ENCODE measurements at places on chromosomes 5 and 9.
A peak's percentile ranks its signal among the peaks of the same experiment; 100 is the strongest.

DNA sequence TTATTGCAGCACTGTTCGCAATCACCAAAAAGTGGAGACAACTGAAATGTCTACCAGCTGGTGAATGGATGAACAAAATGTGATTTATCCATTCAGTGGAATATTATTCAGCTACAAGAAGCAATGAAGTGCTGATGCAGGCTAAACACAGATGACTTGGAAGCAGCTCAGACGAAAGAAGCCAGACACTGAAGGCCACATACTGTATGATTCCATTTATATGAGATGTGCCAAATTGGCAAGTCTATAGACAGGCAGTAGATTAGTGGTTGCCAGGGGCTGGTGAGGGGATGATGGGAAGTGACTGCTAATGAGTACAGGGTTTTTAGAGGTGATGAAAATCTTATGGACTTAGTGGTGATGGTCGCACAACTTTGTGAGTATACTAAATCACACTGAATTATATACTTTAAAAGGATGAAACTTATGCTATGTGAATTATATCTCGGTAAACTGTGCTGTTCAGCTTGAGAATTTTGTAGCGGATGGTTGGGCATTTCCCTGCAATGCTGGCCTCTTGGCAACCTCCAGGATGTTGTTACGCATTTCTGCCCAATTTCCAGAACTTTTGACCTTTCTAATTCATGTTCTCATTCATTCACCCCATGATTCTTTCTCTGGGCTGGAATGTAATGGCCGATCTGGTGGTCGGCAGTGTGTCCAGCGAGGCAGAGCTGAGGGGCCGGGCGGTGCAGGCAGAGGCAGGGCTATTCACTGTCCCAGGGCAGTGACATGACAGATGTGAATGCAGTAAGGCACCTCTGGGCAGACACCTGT, 22.0 kb upstream of the WNK2 start:
- DNase-seq: no peak

- no peak for DNase-seq
These were observed 109.2 kb downstream of the MTRR start for GRCh38 chr5:7978114-7978513.

GRCh38 chr5:14685757-14686156, 21.2 kb downstream of the OTULIN start:
- DNase-seq: no peak

GRCh38 chr9:125878164-125878631, 131.0 kb downstream of the PBX3 start:
- no peak for DNase-seq

- DNase-seq: no peak
These were observed 47.8 kb downstream of the PLEKHG4B start for GRCh38 chr5:139579-140442.

DNA sequence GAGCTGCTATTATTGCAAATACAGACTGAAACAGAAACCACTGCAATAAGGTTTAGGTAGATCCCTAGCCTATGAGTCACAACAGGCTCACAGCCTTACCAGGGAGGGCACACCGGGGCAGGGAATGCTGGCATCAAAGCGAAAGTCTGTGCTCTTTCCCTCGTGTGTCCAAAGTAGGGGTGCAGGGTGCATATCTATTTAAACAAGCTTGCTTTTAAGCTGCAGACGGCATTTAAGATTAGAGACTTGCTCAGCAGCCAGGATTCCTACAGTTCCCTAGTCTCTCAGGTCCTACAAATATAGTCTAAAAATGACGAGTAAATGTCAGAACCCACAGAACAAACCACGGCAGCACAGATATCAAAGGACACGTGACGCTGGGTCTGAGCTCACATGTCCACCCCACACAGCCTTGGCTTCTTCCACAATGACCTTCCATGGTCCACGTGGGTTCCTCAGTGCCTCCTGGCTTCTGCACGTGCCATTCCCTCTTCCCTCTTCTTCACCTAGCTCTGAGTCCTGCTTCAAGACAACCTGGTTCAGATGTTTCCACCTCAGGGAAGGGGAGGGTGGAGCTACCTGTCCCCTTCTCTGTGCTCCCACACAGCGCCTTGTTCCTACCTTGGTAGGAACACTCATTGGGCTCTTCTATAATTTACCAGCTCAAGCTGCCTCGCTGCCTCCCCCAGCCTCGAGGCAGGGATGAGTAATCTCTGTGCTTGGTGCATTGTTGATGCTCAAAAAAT, 193.2 kb downstream of the MAPKAP1 start:
- no peak for DNase-seq

DNA sequence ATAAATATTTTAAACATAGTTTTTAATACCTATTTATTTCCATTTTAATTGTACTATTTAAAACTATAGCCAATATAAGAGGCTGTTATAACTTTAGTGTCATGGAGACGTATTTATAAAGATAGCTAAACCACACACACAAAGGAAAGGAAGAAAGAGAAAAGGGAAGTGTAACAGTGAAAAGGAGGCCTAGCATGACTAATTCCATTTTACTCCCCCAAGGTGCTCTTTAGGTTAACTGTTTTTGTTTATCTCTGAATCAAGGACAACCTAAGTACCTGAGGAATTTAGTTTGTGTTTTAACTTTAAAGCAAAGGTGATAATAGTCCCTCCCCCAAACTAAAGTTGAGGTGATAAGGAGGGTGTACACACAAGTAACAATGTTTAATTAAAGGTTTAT, 1188.9 kb upstream of the C9orf72 start:
- DNase-seq: no peak

GRCh38 chr9:27162045-27162444, 53.0 kb downstream of the TEK start:
- DNase-seq: no peak

DNA sequence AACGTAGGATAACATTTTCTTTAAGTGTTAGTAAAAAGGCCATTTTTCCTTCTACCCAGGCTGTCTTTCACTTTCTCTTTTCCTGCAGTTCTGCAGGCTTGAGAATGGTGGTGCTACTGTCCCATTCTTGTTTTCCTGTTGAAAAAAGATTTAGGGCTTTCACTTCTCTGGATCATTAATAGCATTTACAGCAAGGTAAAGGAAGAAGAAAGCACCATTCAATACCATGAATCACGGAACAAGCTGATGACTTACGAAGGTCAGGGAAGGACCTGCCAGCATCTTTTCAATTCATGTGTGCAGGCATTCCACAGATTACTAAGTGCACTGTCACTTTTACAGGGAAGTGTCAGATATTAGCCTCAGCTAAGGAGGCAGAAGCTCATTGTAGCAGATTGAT, 292.8 kb downstream of the YTHDC2 start:
- no peak for DNase-seq

DNA sequence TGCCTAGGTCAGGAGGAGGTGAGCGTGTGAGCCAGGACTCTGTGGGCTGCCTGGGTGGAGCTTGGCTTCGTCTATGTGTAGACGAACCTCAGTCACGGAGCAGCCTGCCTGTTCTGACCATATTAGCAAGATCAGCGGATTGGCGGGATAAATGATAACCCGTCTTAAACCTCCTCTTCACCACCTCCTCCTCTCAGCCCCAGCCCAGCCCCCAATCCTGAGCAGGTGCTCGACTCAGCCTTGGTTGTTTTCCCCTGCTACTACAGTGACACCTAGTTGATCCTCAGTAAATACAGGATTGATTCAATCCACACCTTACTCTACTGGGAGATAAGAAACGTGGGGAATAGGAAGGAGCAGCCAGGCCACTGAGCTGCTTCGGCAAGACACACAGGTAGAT, 286.1 kb downstream of the IRX2 start:
- DNase-seq: no peak

DNA sequence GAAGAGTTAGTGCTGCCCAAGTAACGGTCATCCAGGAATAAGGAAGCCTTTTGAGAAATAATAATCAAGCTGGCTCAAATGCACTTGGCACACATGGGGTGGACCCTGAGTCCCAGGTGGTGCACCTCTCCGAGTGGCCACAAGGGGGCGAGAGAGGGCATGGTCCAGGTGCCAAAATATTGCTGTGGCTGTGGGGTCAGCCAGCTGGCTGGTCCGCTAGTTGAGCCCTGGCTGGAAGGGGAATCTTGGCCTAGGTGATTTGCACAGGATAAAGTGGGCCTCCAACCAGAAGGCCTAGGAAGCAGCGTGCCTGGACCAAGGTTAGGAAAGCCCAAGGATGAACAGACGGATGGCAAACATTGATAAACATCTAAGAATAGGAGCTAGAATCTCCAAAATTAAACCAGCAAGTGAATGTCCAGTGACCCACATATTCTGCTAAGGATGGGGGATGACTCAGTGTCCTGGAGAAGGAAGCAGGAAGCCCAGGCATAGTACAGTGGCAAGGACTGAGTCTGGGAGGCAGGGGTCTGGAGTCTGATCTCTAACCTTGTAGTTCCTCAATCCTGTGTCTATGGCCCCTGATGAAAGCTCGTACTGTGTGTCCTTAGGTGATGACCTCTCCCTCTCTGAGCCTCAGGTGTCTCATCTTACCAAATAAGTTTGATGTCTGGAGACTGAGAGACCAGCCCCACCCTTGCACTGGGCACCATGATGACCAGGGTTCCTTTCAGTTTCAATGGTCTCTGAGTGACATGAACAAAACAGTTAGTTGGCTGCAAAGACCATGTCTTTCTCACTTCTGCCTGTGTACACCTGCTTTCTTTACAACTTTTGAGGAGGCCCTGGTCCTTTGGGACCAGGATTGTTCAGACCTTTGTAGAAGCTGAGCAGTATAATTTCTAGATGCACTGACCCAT, 19.2 kb upstream of the SHB start:
- DNase-seq: peak; percentile 41

- no peak for DNase-seq
These were observed 2.1 kb upstream of the PRDM12 start for GRCh38 chr9:130662099-130662969.

DNA sequence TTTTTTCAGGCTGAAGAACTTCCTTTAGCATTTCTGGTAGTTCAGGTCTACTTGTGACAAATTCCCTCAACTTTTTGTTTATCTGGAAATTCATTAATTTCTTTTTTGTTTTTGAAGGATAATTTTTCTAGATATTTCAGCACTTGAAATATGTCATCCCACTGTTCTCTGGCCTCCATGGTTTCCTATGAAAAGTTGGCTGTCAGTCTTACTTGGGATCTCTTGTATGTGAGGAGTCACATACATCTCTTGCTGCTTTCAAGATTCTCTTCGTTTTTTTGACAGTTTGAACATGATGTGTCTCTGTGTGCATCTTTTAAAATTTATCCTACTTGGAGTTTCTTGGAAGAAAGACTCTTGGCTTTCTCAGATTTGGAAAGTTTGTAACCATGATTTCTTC, 79.5 kb downstream of the RIC1 start:
- DNase-seq: no peak

- DNase-seq: no peak
These were observed 15.3 kb downstream of the PROP1 start for GRCh38 chr5:177980743-177981151.

GRCh38 chr5:109451146-109451545, 41.4 kb upstream of the PJA2 start:
- no peak for DNase-seq

DNA sequence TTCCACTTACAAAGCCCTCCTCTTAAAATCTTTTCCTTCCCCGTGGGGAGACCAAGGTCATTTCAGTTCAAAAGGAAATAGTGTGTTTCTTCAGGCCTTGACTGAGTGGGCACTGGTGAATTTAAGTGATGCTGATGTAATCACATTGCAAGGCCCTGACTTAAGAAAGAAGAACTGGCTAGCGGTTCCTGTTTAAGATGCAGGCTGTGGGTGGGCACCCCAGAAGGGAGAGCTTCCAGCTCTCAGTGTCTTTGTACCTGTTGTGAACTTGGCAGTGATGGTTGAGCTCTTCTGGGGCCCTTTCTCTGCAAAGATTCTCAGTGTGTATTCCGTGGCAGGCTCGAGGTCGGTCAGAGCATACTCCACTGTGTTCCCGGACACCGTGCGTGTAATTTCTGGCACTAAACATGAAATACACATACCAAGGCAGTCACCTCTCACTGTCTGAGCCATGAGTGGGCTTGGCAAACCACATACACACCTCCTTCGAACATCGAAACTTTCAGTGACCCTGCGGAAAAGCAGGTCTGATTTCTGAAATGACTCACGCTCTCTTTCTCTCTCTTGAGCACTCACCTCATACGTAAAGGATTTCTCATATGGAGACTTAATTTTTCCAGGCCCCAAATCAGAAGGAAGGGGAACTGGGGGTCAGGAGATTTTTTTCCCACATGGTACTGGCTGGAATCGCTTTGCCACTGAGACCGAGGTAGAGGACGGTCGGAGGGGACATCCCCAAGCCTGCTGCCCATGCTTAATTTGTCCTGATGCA, 81.9 kb downstream of the TNC start:
- DNase-seq: no peak

DNA sequence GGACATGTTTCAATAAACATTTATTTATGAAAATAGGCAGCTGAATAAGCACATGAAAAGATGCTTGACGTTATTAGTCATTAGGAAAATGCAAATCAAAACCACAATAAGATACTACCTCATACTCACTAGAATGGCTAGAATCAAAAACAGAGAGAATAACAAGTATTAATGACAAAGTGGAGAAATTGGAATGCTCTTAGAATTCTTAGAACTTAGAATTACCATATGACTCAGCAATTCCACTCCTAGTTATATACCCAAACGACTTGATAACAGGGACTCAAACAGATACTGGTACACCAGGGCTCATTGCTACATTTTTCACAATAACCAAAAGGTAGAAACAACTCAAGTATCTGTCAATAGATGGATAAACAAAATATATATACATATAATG, 15.1 kb upstream of the TRIM36 start:
- no peak for DNase-seq

DNA sequence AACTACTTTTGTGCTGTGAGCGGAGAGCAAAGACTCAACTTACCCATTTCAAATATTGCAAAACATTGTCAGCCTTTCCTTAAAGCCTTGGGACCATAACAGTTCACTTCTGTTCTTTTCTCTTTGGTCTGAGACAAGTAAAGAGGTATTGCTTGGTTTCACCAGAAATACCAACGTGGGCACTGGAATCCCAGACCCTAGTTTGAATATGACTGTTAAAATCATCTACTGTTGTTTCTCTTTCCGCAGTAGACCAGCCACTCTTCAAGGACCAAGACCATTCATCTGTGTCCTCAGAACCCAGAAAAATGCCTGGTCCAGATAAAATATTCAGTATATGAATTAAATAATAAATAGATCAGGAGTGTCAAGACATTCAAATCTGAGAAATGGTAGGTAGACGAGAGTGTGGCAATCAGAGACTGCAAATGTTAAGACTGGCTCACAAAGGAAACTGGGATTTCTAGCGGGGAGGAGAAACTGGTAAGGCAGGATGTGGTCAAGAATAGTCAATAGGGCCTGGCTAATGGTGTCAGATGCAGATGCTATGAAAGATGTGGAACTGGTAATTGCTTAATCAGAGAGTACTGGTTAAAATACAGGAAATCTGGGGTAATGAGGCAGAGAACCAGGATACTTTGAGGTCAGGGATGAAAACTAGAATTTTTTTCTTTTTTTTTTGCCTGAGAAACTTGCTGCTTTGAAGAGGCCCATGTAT, 82.1 kb upstream of the IL33 start:
- no peak for DNase-seq

GRCh38 chr9:19416143-19416542, 7.3 kb downstream of the ACER2 start:
- no peak for DNase-seq

GRCh38 chr5:34604119-34604675, 51.9 kb upstream of the RAI14 start:
- no peak for DNase-seq
